ENCODE measurements at places on chromosomes 16 and 17.

- DNase-seq: no peak
Measured at GRCh38 chr17:76691379-76692191, 19.2 kb downstream of the MXRA7 start.

GRCh38 chr17:81385320-81386111 lies 9.7 kb upstream of the BAHCC1 start:
- no peak for DNase-seq

DNA sequence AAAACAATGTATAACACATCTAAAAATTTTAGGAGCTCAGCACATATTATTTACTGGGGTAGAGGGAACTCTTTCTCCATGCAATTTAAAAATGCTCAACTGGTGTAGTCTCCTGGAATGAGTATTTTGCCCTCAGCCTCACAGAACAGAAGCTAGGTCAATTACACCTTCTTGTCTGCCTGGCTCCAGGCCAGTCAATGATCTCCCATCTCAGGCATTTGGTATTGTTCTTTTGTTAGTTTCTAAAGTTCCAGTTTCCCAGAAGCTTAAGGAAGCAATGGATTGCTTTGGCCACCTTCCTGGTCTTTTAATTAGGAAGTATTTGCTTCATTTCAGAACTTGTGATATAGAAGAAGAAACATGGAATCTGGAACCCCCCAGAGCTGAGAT lies 360.3 kb upstream of the ASIC2 start:
- no peak for DNase-seq

- DNase-seq: no peak
Measured at GRCh38 chr17:28399808-28400207, 6.2 kb downstream of the SLC46A1 start.

GRCh38 chr17:49035470-49036269 lies 38.5 kb downstream of the IGF2BP1 start:
- no peak for DNase-seq

- DNase-seq: no peak
Measured at GRCh38 chr17:72465191-72466024, 344.6 kb downstream of the SOX9 start.

- no peak for DNase-seq
Measured at GRCh38 chr16:74667255-74667700, 601 bp upstream of the RFWD3 start.

DNA sequence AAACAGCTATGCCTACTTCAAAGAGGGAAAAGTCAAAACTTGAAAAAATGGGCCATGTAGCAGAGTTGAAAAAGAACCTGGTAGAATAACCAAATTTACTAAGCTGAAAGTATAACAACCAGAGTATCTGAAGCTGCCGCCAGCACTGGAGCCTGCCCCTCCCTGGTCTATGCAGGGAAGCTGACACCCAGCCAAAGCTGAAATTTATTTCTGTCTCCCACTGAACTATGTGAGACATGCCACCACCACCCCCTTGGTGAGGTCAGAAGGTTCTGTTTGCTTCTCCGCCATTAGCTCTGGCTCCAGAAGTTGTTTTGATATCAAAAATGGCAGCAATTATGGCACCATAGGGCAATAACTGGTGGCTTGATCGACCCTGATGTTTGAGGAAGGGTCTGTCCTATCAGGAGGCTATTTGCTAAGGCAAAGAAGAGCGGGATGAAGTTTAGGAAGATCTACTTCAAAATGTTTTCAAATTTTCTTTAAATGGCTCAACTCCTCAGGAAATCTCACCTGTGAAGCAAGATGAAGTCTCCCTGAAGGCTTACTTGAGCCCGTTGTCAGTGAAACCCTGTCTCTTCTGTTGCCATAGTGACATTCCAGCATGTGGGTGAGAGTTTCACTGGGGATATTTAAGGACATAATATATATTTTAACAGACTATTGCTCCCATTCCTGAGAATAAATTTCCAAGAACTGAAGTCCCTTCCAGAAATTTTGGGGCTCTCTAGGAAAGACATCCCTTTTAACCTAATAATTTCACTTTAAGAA lies 122.0 kb downstream of the COPRS start:
- no peak for DNase-seq

- no peak for DNase-seq
Measured at GRCh38 chr17:75457047-75457654, 716 bp downstream of the TMEM94 start.

- DNase-seq: no peak
Measured at GRCh38 chr16:4375717-4376116, 4.1 kb downstream of the VASN start.

All from stimulated activated CD4-positive, alpha-beta T cell treated with anti-CD3 and anti-CD28 coated beads, Interleukin-1b, Interleukin-23, amount 100 ng/mL, for 1 hour (primary cell).